CD4-positive, alpha-beta T cell treated with Interleukin-6 at 100 ng/mL for 8 hours (primary cell): ENCODE measurements at places on chromosomes 6 and 20.

GRCh38 chr20:38894091-38894847, 31.9 kb upstream of the FAM83D start:
- no peak for DNase-seq

DNA sequence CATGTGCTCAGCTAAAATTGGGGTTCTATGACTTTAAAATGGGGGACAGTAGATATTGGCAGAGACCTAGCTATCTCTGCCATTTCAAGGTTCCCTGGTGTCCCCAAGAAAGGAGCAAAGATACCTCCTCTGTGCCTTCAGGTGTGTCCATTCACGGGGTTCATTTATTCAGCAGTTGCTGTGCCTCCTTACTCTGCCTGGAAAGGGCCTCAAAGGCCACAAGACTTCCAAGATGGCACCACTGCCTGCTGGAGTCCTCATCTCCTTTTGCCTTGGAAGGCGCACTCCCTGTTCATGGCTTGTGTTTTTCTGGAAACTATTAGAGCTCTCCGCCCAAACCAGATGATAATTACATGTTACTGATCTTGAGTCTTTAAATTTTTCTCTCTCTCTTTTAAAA, 3.9 kb upstream of the ZBP1 start:
- DNase-seq, result no peak

DNA sequence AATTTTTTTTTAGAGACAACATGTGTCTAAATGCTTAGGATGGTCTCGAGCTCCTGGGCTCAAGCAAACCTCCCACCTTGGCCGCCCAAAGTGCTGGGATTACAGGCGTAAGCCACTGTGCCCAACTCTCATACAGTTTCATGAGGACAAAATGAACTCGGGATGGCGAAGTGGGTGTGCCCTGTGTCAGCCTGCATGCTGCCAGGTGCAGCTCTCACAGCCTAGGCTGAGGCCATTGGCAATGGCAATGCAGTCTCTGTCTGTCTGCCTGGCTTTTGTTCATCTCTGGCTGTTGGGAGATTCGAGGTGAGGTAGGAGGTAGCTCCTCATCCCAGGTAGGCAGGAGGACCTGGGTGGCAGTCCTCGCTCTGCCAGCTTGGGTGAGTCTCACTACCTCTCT, 88.0 kb downstream of the CHMP4B start:
- DNase-seq, result no peak

- no peak for DNase-seq
Measured at GRCh38 chr20:24991897-24992486, 559 bp downstream of the APMAP start.

DNA sequence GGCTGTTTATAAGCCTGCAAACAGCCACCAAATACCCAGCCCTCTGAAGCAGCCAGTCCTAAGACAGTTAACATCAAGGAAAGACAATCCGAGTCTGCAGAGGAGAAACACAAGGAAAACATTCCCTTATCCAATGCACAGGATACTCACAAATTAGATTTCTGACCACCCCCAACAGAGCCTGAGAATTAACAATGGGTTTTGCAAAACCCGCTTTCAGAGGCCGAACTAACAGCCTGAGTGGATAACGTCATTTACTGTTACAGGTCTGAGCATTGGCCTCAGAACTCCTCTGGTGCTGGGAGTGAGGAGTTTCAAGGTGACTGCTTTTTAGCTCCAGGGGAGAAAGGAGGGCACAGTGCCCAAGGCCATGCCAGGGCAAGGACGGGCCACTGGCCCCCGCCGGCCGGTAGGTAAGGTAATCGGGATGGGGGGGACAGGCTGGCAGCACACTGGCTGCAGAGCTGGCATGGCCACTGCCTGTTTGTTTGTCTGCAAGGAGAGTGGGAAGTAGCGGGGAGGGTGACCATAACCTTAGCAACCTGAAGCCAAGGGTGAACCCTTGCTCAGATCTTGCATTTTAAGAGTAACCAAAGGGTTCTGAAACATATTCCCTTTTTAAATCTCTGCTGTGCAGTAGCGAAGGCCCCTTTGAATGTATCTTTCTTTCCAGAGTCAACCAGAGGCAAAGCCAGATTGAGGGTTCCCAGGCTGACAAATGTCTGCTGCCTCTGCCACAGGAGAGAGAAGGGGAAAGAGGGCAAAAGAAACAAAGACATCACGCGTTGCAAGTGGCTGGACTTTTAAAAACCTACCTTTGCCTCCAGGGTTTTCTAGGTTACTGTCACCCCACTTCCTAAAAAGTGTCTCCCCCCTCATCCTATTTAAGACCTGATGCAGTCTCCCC, 3.9 kb downstream of the ZMYND8 start:
- no peak for DNase-seq
